ENCODE measurements at places on chromosomes 3 and 15.

GRCh38 chr3:22735373-22735772 lies 467.8 kb upstream of the UBE2E2 start:
- DNase-seq = no peak

- no peak for DNase-seq
Observed at GRCh38 chr3:83216919-83217594, 1455.6 kb upstream of the GBE1 start.

GRCh38 chr15:80679804-80680175 lies 15.3 kb upstream of the ABHD17C start:
- no peak for DNase-seq

DNA sequence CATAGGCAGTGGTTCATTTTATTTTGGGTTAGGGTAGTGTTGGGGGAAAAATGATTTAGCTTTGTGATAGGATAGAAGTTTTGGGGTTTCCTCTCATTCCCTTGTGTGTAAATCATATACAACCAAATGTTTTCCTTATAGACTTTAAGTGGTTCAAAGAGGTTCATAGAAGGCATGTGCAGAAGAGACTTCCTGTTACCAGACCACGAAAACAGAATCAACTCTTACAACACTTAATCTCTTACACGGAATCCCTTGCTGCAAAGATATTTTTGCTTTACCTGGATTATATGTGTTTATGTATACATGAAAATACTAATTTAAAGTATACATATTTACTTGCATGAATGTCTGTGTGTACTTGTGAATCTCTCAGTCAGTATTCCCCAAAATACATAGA lies 2.9 kb downstream of the TMOD2 start:
- DNase-seq = no peak

DNA sequence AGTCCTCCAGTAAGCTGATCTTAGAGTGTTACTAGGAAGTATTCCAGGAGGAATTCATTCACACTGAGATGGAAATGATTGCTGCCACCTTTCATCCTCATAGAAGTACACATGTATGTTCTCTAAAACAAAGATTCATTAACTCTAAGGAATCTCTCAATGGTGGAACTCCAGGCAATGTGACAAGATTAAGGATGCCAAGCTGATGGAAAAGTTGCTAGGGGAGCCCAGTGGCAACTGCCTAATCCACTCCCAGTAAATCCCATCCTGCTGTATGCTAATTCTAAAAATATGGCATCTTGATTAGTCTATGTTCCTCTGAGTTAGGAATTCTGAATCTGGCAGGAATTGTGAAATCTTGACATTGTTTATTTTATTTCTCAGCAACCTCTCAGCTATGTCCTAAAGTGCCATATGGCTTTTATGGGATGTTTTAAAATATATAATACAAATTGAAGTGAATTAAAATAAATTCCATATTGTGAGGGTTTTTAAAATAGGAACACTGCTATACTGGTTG lies 210.0 kb upstream of the TRIM42 start:
- DNase-seq = no peak

- DNase-seq = no peak
Observed at GRCh38 chr3:37588758-37589157, 272.9 kb upstream of the CTDSPL start.

DNA sequence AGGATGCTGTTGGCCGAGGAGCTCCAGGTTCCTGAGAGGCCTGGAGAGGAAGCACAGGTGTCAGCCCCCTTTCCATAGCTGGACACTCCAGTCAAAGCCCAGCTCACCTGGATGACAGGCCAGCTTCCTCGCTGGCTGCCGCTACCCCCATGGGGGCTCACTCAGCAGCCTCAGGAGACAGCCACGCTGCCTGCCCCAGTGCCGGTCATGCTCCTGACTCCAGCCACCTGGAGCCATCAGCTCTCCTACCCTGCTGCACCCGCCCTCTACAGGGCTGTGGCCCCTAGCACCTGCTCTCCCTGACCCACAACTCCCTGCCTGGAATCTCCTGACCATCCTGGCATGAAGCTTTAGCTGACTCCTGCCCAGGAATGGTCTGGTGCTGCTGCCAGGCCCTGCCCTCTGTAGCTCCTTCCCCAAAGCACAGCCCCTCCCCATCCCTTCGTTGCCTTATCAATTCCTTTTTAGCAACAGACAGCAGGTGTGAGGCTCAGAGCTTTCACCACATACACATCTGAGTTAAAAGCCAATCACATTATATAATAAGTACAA lies 94.2 kb downstream of the NUP210 start:
- DNase-seq = no peak

DNA sequence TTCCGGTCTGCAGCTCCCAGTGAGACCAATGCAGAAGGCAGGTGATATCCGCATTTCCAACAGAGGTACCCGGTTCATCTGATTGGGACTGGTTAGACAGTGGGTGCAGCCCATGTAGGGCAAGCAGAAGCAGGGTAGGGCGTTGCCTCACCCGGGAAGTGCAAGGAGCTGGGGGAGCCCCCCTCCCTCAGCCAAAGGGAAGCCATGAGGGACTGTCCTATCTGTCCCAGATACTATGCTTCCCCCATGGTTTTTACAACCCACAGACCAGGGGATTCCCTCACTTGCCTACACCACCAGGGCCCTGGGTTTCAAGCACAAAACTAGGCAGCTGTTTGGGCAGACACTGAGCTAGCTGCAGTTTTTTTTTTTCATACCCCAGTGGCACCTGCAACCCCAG lies 71.8 kb downstream of the CPNE4 start:
- no peak for DNase-seq

GRCh38 chr15:26928051-26928450 lies 42.9 kb upstream of the GABRG3 start:
- no peak for DNase-seq

DNA sequence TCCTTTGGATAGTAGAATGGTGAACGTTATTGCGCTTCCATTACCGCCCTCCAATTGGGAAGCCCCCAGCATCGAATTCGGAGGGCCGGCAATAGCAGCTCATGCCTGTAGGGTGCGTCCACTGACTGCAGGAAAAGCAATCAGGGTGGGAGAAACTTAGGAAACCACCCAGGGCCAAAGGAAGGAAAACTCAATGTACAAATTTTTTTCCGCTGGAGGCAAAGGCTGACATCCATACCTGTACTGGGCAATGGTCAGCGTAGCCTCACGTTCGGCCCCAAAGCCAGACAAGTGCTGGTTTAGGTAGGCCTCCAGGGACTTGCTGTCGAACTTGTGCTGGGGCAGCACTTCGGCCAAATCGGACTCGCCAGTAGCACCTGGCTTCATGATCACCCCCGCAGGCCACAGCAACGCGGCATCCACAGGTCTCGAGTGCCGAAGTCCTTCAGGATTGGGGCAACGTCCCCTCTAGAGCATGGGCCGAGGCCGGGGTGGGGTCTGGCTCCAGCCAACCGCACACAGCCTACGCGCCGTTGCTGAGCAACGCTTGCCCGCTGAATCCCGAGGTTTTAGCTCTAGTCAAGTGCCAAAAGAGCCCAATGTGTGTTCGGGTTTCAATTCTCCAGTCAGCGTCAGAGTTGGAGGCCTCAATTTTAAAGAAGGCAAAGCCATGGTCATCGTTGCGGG lies at the start of gene ACAD11:
Gene ACAD11, minus strand, starts transcription at position 445 of the 687 bp plus-strand sequence. Its CDS starts 58 bp downstream, at position 387.
- DNase-seq = peak; percentile 3

- no peak for DNase-seq
Observed at GRCh38 chr3:192824313-192824712, 93.3 kb downstream of the MB21D2 start.

DNA sequence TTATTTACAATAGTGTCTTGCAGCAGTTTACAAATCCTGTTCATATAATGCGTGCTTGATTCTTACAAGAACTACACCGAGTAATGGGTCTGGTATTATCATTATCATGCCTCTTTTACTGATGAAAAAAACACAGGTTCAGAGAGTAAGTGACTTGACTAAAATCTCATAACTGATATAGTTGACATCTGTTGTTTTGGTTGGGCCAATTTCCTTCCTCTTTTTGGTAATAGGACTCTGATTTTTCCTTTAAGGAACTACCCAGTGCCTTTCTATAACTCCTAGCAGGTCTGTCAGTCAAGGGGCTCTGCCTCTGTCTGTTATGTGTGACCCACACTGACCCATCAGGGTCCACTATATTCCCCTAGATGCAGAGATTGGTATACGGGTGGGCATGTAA lies 14.6 kb upstream of the BLOC1S6 start:
- DNase-seq = no peak

DNA sequence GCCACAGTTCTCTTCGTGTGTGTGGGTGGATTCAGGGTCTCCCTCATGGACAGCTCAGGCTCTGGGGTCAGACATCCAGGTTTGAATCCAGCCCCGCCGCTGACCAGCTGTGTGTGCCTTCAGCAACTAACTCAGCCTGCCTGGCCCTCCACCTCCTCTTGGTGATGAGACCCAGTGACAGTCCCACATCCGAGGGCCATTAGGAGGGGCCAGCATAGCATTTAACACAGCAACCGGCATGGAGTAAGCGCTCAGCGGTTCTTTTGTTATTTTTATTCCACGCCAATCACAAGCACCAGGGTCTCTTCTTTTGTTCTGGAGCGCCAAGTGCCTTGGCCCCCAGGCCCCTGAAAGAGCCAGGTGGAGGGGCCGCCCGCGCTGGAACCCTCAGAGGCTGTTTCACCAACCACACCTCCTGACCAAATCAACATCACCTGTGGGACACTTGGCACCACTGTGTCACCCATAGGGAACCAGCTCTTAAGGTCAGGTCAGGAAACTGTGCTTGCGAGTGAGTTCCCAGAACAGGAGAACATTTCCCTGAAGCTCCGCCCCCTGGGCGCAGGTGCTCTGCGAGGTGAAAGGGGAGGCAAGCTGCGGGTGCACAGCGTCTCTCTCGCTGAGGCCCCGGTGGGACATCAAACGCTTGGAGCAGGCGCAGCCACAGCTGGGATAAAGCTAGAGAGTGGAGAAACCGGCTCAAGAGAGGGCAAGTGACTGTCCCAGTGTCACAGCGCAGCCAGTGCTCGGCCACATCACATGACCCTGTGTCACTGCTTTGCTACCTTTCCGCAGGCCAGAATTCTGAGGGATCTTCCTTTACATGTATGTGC lies 311.3 kb downstream of the UACA start:
- no peak for DNase-seq

DNA sequence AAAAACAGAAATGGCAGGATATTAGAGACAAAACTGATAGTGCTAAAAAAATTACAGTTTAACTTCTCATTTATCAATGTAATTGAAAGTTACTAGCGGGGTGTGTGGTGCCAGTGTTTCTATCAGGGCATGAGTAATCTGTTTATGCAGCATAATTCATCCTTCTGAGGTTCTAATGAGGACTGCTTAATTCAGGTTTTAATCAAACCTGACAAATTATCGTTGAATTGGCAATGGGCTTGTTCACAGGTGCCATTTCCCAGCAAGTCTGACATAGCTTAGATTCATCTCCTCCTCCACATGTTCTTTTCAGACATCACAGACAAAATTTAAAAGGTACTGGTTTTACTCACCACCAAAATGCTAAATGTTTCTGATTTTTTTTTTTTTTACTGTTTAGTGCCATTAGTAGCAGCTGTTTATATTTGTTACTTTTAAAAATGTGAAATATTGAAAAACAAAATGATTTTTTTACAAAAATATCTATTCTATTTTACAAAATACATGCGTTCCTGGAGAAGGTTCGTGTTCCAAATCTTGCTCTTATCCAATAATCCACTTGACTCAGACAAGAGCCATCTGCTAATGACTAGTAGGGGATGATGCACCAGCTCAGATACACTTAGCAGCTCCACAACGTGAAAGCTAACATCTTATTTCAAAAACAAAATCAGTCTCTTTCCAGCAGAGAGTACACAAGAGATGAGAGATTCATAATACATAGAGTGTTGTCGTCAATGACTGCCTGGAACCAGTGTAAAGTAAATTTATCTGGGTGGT lies 447.7 kb upstream of the DPPA4 start:
- no peak for DNase-seq

- DNase-seq = no peak
Observed at GRCh38 chr15:99103279-99103678, 1.6 kb upstream of the SYNM start.

GRCh38 chr3:128036119-128036518 lies 16.1 kb upstream of the SEC61A1 start:
- DNase-seq = no peak

DNA sequence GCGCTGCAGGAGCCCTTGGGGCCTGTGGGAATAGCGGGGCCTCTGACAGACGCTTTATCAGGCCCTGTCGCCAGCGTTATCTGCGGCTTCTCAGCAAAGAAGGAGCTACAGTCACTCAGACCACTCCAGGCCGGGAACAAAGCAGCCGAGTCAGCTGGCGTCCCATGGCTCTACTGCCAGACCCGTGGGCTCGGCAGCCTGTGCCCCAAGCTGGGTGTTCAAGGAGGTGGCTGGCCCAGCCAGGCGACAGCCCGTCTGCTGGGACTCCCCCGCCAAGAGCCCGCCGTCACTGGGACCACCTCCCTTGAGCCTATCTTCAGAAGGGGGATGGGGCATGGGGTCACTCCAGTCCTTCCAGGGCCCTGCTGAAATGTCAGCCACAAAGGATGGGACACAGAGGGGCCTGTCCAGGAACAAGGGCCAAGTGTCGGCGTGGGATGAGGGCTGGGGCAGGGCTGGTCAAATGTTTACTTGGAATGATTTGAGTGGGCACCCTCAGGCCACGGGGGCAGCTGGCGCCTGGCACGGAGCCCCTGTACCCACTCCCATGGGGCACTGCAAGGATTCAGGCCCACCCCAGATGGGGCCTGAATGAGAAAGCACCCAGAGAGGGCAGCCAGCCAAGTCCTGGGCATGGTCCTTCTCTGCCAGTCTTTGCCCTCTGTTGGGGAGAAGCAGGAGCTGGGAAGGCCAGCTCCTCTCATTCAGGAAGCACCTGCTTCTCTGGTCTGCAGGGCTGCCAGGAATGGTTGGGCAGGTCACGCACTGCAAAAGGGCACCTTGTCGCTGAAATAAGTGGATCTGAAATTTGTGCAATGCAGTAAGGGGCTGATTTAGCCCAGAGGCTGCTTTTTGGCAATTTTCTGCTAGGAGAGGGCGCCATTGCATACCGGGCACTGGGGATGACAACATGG lies 148.3 kb downstream of the SMAD6 start:
- no peak for DNase-seq

- DNase-seq = peak; percentile 51
Observed at GRCh38 chr15:61834076-61834697, 226.1 kb downstream of the VPS13C start.

- DNase-seq = no peak
Observed at GRCh38 chr15:66622591-66623022, 56.8 kb upstream of the LCTL start.

GRCh38 chr3:141355242-141355641 lies 13.1 kb upstream of the ZBTB38 start:
- no peak for DNase-seq

DNA sequence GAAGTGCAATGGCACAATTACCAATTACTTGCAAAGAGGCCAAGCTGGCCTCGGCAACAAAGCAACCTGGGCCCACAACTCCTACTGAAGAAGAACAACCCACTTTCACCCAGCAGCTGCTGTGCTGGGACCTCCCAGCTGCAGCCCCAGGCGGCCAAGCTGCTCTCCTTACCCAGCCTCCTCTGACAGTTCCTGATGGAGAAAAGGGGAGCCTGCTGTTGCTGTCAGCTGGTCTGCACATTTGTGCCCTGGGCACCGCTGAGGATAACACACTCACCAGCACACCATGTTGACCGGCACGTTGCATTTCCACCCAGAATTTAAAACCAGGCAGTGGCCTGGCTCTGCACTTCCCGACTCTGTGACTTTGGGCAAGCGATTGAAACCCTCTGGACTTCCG lies 33.6 kb downstream of the SSUH2 start:
- DNase-seq = no peak
